ENCODE measurements at places on chromosomes 7 and 10.
A peak's percentile ranks its signal among the peaks of the same experiment; 100 is the strongest.

DNA sequence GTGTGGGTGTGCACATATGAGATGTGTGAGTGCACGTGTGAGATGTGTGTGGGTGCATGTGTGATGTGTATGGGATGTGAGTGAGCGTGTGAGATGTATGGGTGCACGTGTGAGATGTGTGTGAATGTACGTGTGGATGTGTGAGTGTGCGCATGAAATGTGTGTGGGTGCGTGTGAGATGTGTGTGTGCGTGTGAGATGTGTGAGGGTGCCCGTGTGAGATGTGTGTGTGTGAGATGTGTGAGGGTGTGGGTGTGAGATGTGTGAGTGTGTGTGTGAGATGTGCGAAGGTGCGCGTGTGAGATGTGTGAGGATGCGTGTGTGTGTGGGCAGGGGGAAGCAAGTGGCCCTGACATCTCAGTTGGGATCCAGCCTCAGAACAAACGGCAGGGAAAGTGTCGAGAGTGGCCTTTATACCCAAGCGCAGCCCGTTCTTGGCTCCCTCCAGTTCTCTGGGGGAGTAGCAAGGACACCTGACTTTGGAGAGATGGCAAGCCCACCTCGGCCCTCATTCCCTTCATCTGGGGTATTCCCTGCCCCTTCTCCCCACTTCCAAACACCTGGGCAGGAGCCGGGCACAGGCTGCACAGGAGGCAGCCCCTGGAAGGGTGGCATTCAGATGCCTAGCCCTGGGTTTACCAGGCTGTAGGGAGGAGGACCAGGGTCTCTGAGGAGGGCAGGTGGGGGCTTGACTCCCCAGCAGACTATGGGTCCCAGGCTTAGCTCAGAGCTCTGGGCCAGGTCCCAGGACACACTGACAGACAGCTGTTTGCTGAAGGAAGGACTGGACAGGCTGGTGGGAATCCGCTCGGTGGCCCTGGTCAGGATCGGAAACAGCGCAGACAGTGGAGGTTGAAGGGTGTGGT is 31.6 kb downstream of the PPIF start:
- peaks cover 9% of the 10 kb centered on the region for H3K27me3 ChIP-seq
- no peak for DNase-seq
- H3K4me3 ChIP-seq = no peak overlapping the region
- H3K27ac ChIP-seq = no peak overlapping the region

DNA sequence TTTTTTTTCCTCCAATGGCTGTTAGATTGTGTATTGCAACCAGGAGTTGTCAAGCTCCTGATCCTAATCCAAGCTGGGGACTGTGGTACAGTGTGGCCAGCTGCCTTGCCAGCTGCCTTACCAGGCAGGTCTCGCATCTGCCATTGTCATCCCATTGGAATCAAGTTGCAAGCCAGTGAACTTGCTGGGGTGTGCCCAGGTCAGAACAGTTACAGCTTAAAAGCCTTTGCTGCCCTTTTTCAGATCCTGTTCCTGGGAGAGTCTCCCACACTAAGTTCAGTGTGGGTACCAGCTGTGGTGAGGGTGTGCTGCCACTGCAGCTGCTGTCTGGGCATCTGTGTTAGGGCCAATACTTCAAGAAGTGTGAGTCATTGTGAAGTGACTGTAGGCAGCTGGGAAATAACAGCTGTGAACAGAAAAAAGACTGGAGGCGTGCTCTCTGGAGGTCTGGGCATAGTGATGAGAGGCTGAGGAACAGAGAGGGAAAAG is 72.8 kb downstream of the CCNY start:
- DNase-seq = no peak
- H3K27ac ChIP-seq = no peak overlapping the region
- no peak overlapping the region for H3K4me3 ChIP-seq
- no peaks in the 10 kb centered on the region for H3K27me3 ChIP-seq

- no peaks in the 10 kb centered on the region for H3K36me3 ChIP-seq
- peak overlapping the region; percentile 91 for H3K27ac ChIP-seq
- no peaks in the 10 kb centered on the region for H3K27me3 ChIP-seq
- H3K4me1 ChIP-seq = peaks cover 16% of the 10 kb centered on the region
- no peak for DNase-seq
These were observed 461 bp upstream of the FIGNL1 start for GRCh38 chr7:50450590-50451032.

DNA sequence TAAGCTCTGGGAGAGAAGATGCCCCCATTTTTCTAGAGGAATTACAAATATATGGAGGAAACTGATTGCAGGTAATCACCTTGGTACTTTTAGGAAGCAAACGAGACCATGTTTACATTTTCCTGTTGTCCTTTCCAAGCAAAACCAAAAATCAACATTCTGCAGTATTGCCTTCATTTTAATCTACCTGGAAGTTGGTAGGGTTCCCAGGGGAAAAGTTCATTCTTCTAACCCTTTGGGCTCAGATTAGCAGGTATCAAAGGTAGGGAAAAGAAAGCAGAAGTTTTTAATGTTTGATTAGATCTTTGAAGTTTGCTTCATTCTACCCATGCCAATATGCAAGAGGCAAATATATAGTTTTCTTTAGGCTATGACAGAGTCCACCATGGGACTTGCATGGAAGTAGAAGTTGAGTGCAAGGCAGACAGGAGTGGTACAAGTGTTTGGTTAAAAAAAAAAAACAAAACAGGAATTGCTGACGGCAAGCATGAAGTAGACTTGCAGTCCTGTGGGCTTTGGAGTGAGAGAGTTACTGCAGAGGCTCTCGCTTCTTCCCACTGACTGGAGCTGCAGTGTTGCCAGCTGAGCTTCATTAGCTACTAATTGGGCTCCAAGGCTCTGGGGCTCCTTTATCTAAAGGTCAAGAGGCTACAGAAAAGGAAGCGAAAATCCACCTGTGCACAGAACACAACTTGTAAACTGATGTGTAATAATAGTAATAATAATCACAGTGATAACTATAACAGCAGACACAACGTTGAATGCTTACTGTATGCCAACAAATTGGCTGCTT is 28.9 kb upstream of the ASAH2 start:
- no peaks in the 10 kb centered on the region for H3K4me1 ChIP-seq
- peaks cover 8% of the 10 kb centered on the region for H3K27me3 ChIP-seq
- no peaks in the 10 kb centered on the region for H3K36me3 ChIP-seq
- H3K27ac ChIP-seq = no peak overlapping the region

DNA sequence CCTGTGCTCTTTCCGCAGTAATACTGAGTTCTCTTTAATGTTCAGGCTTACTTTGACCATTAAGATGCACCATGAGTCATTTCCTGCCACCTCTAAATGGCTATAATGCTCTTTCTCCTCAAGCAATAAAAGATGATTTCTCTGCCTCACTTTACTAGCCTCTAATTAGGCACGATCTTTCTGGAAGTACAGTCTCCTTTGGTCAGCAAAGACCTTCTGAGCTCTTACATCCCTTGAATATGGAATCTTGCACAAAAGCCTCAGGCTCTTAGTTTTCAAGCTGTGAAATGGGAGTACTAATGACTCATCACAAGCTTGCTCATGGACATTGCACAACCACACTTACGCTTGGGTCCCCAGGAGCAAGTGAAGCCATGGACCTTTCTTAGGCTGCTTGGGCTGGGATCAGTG is 85.9 kb downstream of the FRMD4A start:
- DNase-seq = no peak
- peaks cover 10% of the 10 kb centered on the region for H3K27me3 ChIP-seq
- H3K4me1 ChIP-seq = no peaks in the 10 kb centered on the region
- H3K27ac ChIP-seq = no peak overlapping the region

DNA sequence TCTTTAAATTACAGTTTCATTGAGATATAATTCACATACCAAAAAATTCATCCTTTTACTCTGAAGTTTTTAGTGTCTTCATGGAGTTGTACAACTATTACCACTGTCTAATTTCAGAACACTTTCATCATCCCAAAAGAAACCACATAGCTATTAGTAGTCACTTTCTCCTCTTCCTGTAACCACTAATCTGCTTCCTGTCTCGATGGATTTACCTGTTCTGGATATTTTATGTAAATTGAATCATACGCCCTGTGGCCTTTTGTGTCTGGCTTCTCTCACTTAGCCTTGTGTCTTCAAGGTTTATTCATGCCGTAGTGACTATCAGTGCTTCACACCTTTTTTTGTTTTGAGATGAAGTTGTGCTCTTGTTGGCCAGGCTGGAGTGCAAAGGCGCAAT is 135.5 kb downstream of the DOCK1 start:
- no peak overlapping the region for H3K4me3 ChIP-seq
- no peak overlapping the region for H3K27ac ChIP-seq
- no peaks in the 10 kb centered on the region for H3K4me1 ChIP-seq
- no peaks in the 10 kb centered on the region for H3K36me3 ChIP-seq

- no peak for DNase-seq
- H3K27ac ChIP-seq = no peak overlapping the region
- no peaks in the 10 kb centered on the region for H3K36me3 ChIP-seq
These were observed 29.3 kb downstream of the KMT2C start for GRCh38 chr7:152406491-152406890.

DNA sequence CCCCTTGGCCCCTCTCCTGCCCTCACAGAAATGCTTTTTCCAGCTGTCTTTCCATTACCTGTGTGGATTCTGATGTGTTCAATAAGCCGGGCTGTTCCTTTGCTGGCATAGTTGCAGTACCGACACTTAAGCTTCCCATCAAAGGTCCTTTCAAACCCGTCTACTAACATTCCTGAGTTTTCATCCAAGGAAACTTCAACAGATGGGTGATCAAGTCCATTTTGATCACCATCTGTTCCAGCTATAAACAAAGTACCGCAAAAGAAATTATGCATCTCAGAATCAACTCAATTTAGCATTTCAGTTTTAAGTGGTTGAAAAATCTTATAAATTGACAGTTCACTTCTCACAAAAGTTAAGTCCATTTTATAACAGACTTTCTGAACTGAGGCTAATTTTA is 12.7 kb downstream of the IKZF5 start:
- no peak overlapping the region for H3K27ac ChIP-seq
- peaks cover 61% of the 10 kb centered on the region for H3K36me3 ChIP-seq
- H3K27me3 ChIP-seq = no peaks in the 10 kb centered on the region

DNA sequence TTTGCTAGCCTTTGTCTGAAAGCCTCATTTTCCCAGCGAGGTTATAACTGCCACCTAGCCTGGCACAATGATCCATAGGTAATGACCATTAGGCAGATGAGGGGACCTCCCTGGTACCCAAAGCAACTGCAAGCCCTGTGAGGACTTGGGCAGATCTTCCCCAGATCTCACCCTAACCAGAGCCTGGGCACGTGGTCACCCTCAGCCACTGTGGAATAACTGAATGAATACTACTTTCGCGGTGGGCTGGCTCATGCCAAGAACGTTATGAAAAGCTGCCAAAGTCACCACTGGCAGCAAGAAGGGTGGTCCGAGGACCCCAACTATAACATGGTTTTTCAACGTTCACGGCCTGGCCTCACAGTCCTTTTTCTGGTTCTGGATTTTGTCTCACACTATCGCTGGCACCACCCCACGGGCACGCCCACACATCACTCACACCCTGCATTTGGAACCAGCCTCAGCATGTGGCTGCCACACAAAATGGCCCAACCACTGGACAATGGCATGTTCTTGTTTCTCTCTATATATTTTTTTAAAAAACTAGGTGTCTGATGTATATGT is 3.4 kb downstream of the PRKAG2 start:
- H3K27me3 ChIP-seq = no peaks in the 10 kb centered on the region
- peaks cover 45% of the 10 kb centered on the region for H3K4me1 ChIP-seq
- H3K27ac ChIP-seq = no peak overlapping the region
- DNase-seq = no peak

GRCh38 chr7:67573639-67574038 is 577.0 kb downstream of the TYW1 start:
- no peaks in the 10 kb centered on the region for H3K27me3 ChIP-seq
- H3K4me3 ChIP-seq = no peak overlapping the region
- no peak overlapping the region for H3K27ac ChIP-seq
- no peak for DNase-seq
- H3K36me3 ChIP-seq = no peaks in the 10 kb centered on the region

- DNase-seq = no peak
- H3K27me3 ChIP-seq = no peaks in the 10 kb centered on the region
- H3K27ac ChIP-seq = no peak overlapping the region
- H3K36me3 ChIP-seq = no peaks in the 10 kb centered on the region
- H3K4me3 ChIP-seq = no peak overlapping the region
- H3K4me1 ChIP-seq = no peaks in the 10 kb centered on the region
These were observed 8.3 kb downstream of the GALNT17 start for GRCh38 chr7:71140264-71140663.

DNA sequence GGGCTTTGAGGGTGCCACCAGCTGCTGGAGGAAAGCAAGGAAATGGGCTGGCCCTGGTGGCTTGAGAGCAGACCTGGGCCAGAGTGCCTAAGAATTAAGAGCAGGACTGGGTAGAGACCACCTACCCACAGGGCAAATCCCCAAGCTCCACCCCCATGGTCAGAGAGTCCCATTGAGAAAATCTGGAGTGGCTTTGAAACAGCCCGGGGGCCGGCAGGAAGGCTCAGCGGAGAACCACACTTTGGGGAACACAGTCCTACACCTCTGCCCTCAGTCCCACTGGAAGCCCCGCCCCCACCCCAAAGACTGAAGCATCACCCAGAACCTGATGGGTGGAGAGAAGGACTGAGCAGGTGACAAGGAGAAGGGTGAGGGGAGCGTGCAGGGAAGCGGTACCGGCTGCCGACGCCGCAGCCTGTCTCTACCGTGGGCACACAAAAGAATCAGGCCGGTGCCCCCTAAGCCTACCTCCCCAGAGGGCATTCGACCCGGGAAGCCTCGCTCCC is 3.6 kb downstream of the SMARCD3 start:
- no peaks in the 10 kb centered on the region for H3K36me3 ChIP-seq
- H3K27ac ChIP-seq = no peak overlapping the region
- peak overlapping the region; percentile 44 for H3K4me3 ChIP-seq

DNA sequence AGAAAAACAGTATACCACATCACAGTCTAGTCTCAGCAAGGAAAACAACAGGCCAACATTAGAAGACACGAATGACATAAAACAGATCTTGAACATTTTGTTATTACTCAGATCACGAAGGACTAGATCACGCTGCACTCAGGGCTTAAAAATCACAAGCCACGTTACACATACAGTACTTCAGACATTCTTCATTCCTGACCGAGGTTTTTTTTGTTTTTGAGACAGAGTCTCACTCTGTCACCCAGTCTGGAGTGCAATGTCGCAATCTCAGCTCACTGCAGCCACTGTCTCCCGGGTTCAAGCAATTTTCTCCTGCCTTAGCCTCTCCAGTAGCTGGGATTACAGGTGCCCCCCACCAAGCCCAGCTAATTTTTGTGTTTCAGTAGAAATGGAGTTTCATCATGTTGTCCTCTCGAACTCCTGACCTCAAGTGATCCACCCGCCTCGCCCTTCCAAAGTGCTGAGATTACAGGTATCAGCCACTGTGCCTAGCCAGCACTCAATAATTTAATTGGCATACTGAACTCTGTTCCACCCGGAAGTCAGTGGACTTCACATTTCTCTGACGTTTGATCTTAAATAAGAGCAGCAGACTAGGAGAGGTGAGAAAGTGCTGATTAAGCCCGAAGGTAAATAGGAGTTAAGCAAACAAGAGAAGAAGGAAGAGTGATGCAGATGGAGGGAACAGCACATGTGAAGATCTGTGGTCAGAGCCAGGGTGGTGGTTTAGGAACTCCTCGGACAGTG is 3.5 kb downstream of the AIMP2 start:
- no peaks in the 10 kb centered on the region for H3K27me3 ChIP-seq
- H3K4me3 ChIP-seq = no peak overlapping the region
- peaks cover 17% of the 10 kb centered on the region for H3K4me1 ChIP-seq
- H3K36me3 ChIP-seq = peaks cover 24% of the 10 kb centered on the region
- H3K27ac ChIP-seq = no peak overlapping the region

GRCh38 chr10:16439295-16439694 is 2.5 kb downstream of the PTER start:
- H3K4me1 ChIP-seq = peaks cover 41% of the 10 kb centered on the region
- no peak overlapping the region for H3K27ac ChIP-seq
- peaks cover 3% of the 10 kb centered on the region for H3K36me3 ChIP-seq
- no peak for DNase-seq
- no peak overlapping the region for H3K4me3 ChIP-seq

Data from T-cell (primary cell).